Activated naive CD8-positive, alpha-beta T cell treated with anti-CD3 and anti-CD28 coated beads for 36 hours (primary cell): ENCODE measurements at places on chromosomes 5 and 9.
A peak's percentile ranks its signal among the peaks of the same experiment; 100 is the strongest.

GRCh38 chr5:5480481-5481111 is 58.1 kb downstream of the ICE1 start:
- DNase-seq, result no peak

DNA sequence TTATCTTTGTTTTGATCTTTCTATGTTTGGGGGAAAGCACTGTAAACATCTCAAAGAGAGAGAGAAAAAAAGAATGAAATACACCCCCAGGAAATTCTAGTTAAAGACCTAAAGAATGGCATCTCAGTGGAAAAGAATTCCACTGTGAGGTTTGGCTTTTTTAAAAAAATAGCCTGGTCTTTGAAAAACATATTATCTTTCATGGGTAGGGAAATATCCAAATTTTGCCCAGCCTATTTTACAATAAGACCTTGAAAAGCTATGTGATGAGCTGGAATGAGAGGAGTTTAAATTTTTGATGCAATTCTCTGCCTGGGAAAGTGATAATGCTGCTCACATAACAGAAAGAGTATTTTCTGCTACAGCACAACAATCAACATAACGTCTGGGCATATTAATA is 348.1 kb upstream of the WWC1 start:
- no peak for DNase-seq

- no peak for DNase-seq
Measured at GRCh38 chr9:37342493-37342892, 80.0 kb upstream of the GRHPR start.

GRCh38 chr9:34701769-34702736 is 7.9 kb downstream of the CCL21 start:
- DNase-seq, result peak; percentile 82

- DNase-seq, result peak; percentile 85
Measured at GRCh38 chr9:128902351-128903078, 18.3 kb upstream of the PHYHD1 start.

- DNase-seq, result peak; percentile 43
Measured at GRCh38 chr5:52948418-52949076, 40.6 kb upstream of the ITGA2 start.

DNA sequence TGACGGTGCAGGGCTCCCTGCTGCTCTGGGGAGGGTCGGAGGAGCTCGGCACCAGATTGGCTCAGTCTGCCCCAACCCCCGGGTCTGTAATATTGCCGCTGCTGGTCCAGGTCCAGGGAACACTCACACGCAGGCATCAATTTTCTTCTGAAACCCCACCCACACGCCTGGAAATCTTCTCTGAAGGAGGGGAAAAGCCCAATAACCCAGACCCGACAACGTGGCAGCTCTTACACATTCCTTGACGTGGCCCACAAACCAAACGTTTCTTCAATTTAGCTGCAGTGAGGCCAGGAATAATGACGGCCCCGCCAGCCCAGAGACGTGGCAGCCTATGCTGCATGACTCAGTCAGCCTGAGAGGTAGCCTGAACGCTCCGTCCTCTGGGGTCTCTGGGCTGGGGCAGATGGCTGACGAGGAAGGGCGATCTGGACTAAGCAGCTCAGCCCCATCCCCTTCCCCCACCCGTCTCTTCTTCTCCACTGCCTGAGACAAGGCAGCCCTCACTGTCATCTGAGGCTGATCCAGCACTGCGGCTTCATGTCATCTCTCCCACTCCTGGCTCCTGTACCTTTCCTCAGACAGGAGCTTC is 9.9 kb upstream of the SPARC start:
- DNase-seq, result no peak

GRCh38 chr5:82885627-82886389 is 191.4 kb downstream of the TMEM167A start:
- no peak for DNase-seq
